Stimulated activated CD4-positive, alpha-beta T cell treated with anti-CD3 and anti-CD28 coated beads, Interleukin-4, amount 100 ng/mL, for 1 hour (primary cell): ENCODE measurements at places on chromosomes 6 and 20.

DNA sequence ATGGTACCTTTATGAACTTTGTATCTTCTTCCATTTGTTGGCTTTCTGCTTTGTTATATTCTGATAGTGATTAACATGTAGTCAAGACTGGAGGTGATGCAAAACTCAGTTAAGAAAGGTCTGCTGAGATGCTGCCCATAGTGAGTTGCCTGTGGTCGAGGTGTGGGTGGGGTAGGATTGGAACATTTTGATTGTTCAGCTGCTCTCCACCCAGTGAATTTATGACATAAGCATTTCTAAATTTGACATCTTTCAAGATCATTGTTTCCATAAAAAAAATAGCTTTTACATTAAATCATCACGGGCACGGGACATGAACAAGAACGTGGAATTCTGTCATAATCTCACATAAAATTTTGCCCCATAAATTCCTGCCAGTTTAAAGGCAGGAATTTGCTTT is 146.6 kb upstream of the POU3F2 start:
- no peak for DNase-seq

DNA sequence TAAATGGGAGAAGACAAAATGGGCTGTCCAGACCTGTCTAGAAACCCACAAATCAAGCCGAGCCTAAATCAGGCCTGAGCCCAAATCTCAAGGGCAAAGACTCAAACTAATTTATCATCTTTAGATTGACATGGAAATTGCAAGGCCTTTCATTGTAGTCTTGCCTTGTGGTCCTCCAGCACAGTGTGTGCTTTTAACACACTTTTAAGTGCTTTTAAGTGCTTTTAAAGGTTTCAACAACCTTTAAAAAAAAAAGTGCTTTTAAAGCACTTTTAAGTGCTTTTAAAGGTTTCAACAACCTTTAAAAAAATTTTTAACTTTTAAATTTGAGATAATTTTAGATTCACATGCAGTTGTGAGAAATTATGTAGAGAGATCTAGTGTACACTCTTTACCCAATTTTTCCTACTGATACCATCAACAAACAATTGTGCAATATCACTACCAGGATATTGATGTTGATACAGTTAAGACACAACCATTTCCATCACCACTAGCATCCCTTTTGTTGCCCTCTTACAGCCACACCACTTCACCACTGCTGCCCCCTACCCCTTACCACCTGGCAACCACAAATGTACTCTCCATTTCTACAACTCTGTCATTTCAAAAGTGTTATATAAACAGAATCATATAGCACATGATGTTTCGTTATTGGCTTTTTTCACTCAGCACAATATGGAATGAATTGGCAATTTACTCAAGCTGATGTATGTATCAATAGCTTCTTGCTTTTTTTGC is 23.1 kb upstream of the DCBLD1 start:
- DNase-seq, result no peak

DNA sequence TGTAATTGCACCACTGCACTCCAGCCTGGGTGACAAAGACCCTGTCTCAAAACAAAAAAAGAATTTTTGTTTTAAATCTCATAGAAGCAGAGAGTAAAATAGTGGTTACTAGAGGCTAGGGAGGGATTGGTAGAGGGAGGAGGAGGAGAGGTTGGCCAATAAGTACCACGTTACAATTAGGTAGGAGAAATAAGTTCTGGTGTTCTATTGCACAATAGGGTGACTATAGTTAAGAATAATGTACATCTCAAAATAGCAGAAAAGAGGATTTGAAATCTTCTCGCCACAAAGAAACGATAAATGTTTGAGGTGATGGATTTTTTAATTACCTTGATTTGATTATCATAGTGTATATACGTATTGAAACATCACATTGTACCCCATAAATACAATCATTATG is 27.1 kb upstream of the TOP1 start:
- no peak for DNase-seq

GRCh38 chr6:155171747-155172449 is 91.9 kb upstream of the CLDN20 start:
- DNase-seq, result no peak

- DNase-seq, result no peak
These were observed 301.2 kb upstream of the BMP2 start for GRCh38 chr20:6466075-6466810.

DNA sequence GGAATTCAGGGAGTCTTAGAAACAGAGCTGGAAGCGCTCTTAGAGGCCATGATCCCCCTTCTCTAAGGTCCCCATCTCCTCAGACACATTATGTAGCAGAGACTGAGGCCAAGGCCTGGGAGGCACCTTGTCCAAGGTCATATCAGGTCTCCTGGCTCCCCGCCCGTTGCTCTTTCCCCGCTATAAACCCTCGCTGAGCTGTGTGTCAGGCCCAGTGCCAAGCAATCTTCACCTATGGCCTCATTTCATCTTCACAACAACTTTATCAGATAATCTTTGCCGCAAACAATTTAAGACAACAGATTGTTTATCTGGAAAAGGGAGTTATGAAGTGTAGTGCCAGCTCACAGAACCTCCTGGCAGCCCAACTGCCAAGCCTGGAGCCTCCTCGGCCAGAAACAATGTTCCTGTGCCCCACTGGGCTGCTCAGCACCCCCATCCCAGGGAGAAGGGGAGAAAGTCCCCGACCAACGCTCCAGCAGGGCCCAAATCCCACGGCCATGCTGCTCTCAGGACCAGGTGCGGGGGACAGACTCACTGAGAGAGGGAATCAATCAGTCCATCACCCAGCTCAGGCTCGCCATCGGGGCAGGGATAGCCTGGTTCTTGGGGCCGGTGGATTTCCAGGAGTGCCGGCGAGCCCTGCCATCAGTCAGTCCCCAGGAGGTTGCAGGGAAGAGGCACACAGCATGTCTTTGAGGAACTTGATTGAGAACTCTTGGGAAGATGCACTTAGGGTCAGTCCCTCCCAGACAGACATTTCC is 16.9 kb upstream of the FANCE start:
- DNase-seq, result no peak

GRCh38 chr6:25035512-25036435 is 100.0 kb upstream of the RIPOR2 start:
- DNase-seq, result no peak

GRCh38 chr6:11826779-11827178 is 48.2 kb upstream of the ADTRP start:
- DNase-seq, result no peak

- DNase-seq, result no peak
These were observed 151.2 kb downstream of the EDN3 start for GRCh38 chr20:59451641-59452040.

GRCh38 chr6:26629359-26629758 is 30.2 kb downstream of the ZNF322 start:
- no peak for DNase-seq

DNA sequence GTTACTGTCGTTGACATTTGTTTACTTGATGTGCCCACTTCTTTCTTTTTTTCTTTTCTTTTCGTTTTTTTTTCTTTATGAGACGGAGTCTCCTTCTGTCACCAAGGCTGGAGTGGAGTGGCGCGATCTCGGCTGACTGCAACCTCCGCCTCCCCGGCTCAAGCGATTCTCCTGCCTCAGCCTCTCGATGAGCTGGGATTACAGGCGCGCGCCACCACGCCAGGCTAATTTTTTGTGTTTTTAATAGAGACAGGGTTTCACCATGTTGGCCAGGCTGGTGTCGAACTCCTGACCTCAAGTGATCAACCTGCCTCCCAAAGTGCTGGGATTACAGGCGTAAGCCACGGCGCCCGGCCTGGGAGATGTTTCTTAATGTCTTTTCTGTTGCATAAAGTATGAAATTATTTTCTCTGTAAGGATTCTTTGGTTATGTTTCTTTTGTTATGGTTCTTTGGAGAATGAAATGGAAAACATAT is 33.3 kb upstream of the PRSS16 start:
- no peak for DNase-seq

GRCh38 chr6:99668036-99668705 is 61.5 kb downstream of the PRDM13 start:
- no peak for DNase-seq

DNA sequence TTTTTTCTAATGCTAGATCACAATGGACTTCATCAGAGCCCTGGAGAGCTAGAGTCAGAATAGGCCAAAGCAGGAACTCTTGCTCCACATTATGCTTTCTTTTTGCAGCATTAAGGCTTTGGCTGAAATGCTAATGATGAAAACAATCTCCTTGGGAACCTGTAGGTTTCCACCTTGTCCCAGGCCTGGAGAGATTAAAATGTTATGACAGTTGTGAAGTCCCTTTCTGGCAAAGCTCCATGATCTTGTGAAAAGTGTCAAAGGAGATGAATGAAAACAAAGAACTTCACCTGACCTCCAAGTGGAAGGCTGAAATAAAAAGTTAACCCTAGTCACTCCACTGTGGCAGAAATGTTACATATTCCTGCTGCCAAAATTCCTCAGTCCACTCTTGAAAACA is 64.0 kb upstream of the LRRC1 start:
- no peak for DNase-seq

- no peak for DNase-seq
These were observed 280.3 kb upstream of the SYNCRIP start for GRCh38 chr6:85923013-85923430.

GRCh38 chr20:6269168-6269873 is 146.5 kb upstream of the FERMT1 start:
- DNase-seq, result no peak

GRCh38 chr20:20606881-20607280 is 105.6 kb downstream of the RALGAPA2 start:
- no peak for DNase-seq

GRCh38 chr6:148565321-148565926 is 181.4 kb upstream of the UST start:
- no peak for DNase-seq

GRCh38 chr6:30006170-30007131 is 54.6 kb upstream of the POLR1H start:
- DNase-seq, result peak; percentile 17

DNA sequence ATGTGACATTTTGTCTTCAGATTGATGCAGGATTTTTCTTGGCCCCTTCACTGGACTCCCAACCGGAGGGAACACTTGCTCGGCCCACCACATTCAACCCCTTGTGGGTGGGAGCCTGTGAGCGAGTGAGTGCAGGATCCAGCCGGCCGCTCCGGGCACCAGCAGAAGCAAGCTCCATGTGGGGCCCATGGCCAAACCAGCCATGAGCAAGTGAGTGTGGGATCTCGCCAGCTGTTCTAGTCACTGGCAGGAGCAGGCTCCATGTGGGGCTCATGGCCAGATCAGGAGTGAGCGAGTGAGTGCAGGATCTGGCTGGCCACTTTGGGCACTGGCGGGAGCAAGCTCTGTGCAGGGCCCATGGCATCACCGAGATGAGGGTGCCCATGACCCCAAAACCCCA is 42.6 kb downstream of the OSTM1 start:
- DNase-seq, result no peak
